Right ventricle myocardium superior (tissue), 1 donor: ENCODE measurements at places on chromosomes 12 and 14. TPM values are rescaled to one million over a fixed set of nuclear protein-coding genes. Genes with fewer than 3 reads are reported as not detected.

NPFF gene
- total RNA-seq: not detected

INSM2 gene
- total RNA-seq: not detected

GRCh38 chr12:120677765-120678473, 9.0 kb upstream of the MLEC start:
- peak; percentile 66 for DNase-seq

DNA sequence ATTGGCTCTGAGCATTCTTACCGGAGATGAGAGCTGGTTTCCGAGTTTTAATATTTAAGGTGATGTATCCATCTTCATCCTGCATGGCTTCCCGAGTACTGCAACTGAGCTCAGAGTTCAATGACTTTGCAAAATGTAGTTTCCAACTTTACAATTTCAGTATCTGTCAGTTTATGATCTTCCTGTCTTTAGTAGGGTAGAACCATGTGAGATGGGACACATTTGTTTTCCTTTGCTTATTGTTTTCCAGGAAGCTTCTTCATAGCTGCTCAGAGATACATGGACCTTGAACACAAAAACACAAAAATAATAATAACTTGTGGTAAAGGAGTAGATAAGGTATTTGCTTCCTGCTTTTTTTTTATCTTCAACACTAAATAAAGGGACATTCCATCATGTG, at the start of gene CLEC1B:
TSS of gene CLEC1B (minus strand) at position 106 of the 400 bp plus-strand sequence. CDS start at position 85, 21 bp downstream.
- no peak for DNase-seq

DNA sequence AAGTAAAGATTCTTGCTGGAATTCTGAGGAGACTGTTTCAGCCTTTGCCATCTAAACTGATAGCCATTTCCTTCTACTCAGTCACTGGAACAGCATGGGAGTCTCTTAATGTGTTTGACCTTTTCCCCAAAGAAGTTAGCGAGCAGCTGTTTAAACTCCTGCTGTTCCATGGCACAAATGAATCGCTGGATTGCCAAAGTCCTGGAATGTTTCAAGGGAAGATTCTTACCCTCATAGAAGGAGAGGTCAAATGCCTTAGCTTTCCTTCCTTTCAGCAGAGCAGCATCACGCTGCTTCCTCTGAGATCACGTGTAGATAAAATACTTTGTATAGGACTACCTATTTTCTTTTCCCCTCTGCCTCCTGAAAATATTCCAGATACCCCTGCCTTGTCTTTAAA, 10.5 kb upstream of the NR2C1 start:
- DNase-seq: no peak

GRCh38 chr14:68945585-68946488, 33.3 kb downstream of the ACTN1 start:
- DNase-seq: no peak

DNA sequence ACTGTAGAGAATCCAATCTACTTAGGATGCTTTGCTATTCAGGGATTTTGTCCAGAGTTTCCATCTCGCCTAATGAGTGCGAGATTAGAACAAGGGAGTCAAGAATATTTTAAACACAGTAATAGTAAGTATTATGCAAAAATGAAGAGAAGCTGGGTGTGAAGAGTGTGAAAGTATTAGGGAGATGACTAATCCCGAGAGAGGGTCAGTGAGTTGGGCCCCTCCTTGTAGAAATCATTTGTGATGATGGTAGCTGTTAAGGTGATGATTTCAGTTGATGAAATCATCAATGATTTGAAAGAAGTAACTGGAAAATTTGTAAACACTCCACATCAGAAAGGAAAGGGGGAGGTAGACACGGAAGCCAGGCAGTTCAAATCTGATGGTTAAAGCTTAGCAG, 478.9 kb upstream of the MGAT4C start:
- no peak for DNase-seq

GRCh38 chr12:8913702-8914032, 642 bp upstream of the PHC1 start:
- DNase-seq: no peak

DNA sequence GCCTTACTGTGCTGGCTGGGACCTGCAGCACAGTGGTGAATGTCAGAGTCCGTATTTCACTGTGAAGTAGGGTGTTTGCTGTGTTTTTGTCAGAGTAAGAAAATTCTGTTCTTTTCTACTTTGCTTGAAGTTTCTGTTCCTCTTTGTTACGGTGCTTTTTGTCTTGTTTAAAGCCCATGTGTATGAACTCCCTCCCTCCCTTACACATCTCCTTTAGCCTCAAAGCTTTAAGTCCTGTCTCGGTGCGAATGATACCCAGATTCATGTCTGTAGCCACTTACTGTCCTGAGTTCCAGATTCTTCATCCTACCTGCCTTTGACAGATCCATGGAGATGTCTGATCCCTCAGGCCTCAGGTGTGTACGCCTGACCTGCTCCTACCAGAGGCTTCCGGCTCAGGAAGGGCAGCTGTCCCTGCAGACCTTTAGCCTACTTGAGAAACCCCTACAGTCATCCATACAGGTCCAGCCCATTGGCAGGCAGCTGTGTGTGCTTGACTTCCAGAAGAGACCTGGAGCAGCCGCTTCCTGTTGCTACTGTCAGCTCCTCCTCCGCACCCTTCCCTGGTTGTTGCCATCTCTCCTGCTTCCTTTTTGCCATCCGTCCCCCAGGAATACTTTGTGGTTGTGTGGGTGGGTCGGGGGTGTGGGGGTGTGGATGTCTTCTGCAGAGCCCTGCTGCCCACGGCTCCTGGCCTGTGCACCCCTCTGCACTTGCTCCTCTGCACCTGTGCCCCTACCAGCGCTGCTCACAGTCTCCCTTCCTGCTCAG, 72.9 kb downstream of the DDX51 start:
- no peak for DNase-seq

GRCh38 chr14:72599579-72600470, 294.1 kb downstream of the DPF3 start:
- DNase-seq: no peak
